Stimulated activated CD8-positive, alpha-beta memory T cell treated with anti-CD3 and anti-CD28 coated beads, Interleukin-15, amount 100 ng/mL, for 24 hours (primary cell): ENCODE measurements at places on chromosomes 5 and 9.

- no peak for DNase-seq
Measured at GRCh38 chr5:143066556-143067281, 296.5 kb downstream of the ARHGAP26 start.

GRCh38 chr5:74579215-74579614, 61.3 kb downstream of the ENC1 start:
- DNase-seq: no peak

- DNase-seq: no peak
Measured at GRCh38 chr5:110250355-110250754, 476.1 kb downstream of the TMEM232 start.

- DNase-seq: no peak
Measured at GRCh38 chr9:101055516-101055915, 27.0 kb downstream of the PLPPR1 start.

DNA sequence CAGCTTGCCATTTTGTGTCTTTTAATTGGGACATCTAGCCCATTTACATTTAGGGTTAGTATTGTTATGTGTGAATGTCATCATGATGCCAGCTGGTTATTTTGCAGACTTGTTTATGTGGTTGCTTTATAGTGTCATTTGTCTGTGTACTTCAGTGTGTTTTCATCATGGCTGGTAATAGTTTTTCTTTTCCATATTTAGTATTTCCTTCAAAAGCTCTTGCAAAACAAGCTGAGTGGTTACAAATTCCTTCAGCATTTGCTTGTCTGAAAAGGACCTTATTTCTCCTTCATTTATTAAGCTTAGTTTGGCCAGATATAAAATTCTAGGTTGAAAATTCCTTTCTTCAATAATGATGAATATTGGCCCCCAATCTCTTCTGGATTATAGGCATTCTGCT, 28.5 kb upstream of the TNFSF15 start:
- DNase-seq: no peak
